H9 (cell line): ENCODE measurements at places on chromosomes 13 and 19.

DNA sequence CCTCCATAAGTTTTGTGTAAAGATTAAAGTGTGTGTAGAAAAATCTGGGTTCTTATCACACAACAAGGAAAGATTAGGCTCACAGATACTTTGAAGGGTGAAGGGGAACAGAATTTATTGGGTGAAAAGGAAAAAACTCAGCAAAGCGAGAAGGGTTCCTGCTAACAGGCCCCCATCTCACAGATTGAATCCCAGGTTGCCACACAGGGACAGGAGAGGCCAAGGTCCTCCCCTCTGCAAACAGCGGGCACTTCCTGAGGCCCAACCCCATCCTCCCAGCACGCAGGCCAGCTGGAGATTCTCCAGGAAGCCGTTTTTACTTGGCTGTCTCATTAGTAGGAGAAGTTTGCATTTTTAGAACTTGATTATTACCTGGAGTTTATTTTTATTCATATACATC lies 15.2 kb upstream of the ERCC5 start:
- peak; percentile 35 for DNase-seq

DNA sequence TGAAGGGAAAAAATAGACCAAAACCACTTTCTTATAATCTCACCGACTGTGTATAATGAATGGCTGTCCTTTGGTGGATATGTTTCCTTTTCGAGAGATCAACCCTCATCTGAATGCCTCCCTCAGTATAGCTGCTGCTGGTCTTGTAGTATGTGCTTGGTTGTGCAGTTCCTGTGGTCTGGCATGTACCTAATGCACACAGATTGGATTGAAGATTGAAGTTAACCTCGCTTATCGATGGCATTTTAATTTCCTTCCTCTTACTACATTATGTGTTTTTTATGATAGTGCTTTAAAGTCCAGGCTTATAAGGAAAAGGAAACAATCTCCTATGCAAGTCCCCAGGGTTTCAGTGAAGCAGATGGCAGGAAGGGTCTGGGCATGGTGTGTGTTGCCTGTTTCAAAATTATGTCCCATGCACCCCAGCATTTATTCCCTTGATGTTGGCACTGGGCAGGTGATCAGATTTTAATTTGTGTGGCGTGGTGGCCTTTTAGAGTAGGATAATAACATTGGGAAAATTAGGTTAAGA lies 334.1 kb downstream of the SHISA2 start:
- DNase-seq = no peak

DNA sequence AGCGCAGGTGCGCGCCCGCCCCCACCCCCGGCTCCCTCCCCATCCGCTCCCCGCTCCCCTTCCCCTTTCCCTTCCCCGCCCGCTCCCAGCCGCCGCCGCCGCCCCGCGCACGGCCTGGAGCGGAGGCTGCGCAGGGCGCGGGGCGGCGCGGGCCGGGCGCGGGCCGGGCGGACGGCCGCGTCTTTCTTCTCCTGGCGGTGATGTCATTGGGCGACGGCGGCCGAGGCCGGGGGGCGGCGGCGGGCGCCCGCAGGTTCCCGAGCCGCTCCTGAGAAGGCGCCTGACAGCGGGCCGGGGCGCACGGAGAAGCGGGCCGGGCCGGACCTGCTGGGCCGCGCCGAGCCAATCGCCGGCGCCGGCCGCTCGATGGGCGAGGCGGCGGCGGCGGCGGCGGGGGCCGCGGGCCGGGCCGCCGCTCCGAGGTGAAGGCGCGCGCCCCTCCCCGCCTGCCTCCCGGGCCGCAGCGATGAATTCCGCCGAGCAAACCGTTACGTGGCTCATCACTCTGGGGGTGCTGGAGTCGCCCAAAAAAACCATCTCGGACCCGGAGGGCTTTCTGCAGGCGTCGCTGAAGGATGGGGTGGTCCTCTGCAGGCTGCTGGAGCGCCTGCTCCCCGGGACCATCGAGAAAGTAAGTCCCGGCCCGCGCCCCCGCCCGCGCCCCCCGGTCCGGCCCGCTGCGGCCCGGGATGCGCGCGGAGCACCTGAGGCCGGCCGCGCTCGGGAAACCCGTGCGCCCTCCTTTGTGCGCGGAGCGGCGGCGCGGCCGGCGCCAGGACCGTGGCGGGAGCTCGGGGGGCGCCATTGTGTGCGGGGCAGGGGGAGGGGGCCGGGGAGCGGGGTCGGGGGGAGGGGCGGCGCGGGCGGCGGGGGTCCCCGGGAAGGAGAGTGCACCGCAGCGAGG lies at the start of gene ARHGEF7:
TSS of gene ARHGEF7 (plus strand) at position 250 of the 904 bp plus-strand sequence. CDS start at position 467, 217 bp downstream.
- DNase-seq = no peak

- no peak for DNase-seq
Observed at GRCh38 chr19:40754611-40755247, 3.7 kb downstream of the SNRPA start.

- DNase-seq = no peak
Observed at GRCh38 chr13:40120781-40121180, 465.3 kb downstream of the COG6 start.

- DNase-seq = no peak
Observed at GRCh38 chr19:38545596-38545995, 72.2 kb downstream of the MAP4K1 start.

DNA sequence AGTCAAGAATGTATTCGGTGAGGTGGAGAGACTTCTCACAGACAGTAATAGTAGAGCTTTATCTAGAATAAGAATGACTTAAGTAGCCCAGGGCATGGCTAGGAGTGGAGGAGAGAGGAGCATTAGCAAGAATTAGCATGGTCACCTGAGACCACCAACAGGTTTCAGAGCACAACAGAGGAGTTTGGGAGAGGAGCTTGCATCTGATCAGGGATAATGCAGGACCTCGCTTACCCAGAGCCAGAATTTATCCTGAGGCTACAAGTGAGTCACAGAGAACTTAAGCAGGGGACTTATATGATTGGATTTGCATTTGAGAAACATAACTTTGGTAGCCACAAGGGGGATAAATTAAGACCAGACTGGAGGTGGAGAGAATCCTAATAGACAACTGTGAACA lies 102.1 kb upstream of the FNDC3A start:
- DNase-seq = peak; percentile 85

DNA sequence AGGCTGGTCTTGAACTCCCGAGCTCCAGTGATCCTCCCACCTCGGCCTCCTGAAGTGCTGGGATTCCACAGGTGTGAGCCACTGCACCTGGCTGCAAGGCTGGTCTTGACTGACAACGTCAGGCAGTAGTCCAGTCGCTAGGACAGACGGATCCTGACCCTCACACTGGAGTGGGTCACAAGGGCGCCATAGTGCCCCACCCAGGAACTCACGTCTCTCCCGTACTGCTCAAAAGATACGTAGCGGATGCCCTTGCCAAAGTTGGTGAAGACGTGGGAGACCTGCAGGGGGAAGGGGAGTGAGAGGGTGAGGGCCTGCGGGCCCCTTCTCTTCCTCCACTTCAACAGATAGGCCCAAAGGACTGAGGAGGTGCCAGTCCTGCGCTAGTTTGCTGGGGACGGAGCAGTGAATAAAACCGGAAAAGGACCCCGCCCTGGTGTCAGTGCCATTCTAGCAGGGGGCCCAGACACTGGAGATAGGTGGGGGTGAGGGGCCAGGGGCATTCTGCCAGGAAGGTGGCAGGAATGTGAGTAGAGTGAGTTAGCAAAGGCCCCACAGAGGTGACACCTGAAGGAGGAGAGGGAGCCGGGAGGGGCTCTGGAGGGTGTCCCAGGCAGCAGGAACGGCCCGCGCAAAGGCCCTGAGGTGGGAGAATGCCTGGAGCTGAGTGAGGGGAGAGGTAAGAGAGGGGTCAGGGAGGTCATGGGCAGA lies 11.9 kb downstream of the MRPS12 start:
- no peak for DNase-seq

GRCh38 chr19:41941410-41942202 lies 13.4 kb upstream of the ERFL start:
- DNase-seq = no peak

GRCh38 chr13:91357613-91358386 lies 10.3 kb downstream of the MIR17HG start:
- no peak for DNase-seq

DNA sequence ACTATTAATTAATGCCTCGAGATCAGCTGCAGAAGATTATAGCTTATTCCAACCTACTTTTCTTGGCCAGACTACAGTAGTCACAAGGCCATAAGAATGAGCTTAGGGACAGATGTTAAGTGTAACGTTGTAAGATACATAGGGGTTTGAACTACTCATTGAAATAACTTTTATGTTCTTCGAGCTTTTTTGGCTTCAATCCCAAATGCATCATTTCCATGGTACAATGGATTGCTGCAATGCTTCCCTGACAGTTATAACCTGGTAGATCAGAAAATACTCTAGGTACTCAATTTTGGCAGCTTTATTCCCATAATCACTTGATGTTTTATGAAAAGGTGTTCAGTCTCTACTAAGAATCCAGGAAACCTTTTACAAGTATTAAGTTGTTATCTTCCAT lies 2216.7 kb upstream of the PCDH20 start:
- no peak for DNase-seq

- DNase-seq = no peak
Observed at GRCh38 chr13:112799394-112799793, 109.6 kb downstream of the ATP11A start.

GRCh38 chr13:48074006-48074405 lies 20.9 kb downstream of the MED4 start:
- DNase-seq = no peak

- no peak for DNase-seq
Observed at GRCh38 chr13:103839460-103839859, 773.2 kb upstream of the SLC10A2 start.

- DNase-seq = no peak
Observed at GRCh38 chr13:21133077-21133476, 43.3 kb downstream of the SKA3 start.

GRCh38 chr19:16661480-16662034 lies 618 bp downstream of the TMEM38A start:
- peak; percentile 52 for DNase-seq

GRCh38 chr19:7736148-7736547 lies 4.2 kb upstream of the CLEC4G start:
- DNase-seq = no peak

DNA sequence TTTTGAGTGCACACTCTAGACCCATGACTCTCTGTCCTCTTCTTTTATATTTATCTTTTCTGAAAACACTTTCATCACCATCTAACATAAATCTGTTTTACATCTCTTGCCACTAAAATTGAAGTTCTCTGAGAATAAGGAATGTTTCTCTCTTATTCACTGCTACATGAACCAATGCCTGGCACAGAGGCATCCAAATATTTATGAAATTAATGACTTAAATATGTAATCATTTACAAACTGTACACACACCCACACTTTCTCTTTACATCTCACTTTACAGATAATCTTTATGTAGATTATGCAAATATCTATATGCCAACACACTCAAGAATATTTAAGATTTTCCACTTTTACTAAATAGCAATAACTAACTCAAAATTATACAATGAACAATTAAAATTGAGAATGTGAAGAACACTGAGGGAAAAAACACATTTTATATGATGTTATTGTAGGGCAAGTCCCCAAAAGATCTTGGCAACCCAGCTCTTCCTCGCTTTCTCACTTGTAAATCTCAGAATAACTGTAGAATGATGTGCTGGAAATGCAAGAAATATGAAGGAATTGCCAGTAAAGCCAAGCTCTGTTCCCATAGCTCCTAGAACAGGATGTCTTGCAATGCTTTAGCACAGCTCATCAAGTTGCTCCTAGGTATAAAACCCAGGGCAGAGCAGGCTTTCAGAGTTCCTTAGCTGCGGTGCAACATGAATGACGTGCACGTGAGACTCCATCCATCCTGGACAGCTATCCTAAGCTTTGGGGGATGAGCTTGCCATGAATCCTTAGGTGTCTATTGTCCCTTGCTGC lies 50.7 kb downstream of the UGGT2 start:
- DNase-seq = no peak

- DNase-seq = no peak
Observed at GRCh38 chr19:19319732-19320360, 463 bp downstream of the SUGP1 start.

DNA sequence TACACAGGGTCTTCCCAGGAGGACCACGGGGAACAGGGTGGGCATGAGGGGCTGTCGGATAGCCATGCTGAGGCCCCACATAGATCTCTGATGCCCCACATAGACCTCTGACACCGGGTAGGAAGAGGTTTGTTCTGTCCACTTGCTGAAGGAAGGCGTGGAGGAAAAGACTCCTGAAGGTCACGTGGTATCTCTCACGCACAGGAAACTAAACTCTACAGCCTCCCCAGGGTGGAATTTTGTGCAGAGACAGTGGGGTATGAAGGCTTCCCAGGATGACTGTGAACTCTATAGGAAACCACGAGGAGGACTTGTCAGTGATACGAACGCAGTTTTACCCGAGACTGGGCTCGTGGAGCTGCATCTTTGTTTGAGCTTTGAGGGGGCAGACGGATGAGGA lies 2.8 kb downstream of the EVI5L start:
- DNase-seq = no peak

DNA sequence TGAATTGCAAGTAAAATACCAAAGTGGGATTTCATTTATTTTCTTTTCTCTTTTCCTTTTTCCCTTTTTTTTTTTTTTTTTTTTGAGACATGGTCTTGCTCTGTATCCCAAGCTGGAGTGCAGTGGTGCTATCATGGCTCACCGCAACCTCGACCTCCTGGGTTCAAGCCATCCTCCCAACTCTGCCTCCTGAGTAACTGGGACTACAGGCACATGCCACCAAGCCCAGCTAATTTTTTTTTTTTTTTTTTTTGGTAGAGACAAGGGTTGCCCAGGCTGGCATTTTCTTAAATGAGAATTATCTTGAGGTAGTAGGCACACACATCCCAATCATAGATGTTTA lies 68.5 kb upstream of the GPR183 start:
- DNase-seq = no peak

GRCh38 chr19:48329167-48329891 lies 4.0 kb downstream of the EMP3 start:
- peak; percentile 61 for DNase-seq

GRCh38 chr13:23984546-23984945 lies 87.2 kb upstream of the C1QTNF9B start:
- DNase-seq = no peak

GRCh38 chr19:8022275-8022674 lies 16.8 kb upstream of the ELAVL1 start:
- DNase-seq = no peak

DNA sequence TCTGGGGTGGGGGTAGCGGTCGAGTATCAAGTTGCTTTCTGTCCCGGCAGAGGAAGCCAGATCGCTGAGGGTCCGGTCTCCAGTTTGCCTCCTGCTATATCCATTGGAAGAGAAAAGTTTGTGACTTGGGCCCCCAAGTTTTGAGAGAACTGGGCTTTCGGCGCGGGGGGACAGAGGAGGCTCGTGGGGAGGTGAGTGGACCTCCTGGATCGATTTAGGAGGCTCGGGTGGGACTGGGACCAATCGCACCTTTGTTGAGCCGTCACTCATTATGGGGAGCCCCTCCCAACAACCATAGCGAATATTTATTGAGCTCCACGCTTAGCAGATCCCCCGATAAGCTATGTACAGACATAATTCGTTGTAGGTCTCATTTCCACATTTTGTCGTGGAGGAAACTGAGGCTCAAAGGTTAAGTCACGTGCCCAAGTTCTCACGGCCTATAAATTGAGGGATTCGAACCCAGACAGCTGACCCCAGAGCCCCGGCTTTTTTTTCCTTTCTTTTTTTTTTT lies 909 bp downstream of the RFXANK start:
- no peak for DNase-seq

GRCh38 chr19:18119717-18120105 lies 22.1 kb downstream of the MAST3 start:
- DNase-seq = no peak

GRCh38 chr19:29577649-29577963 lies 28.5 kb upstream of the POP4 start:
- peak; percentile 14 for DNase-seq

- DNase-seq = peak; percentile 83
Observed at GRCh38 chr19:584240-585001, 5.3 kb upstream of the HCN2 start.

- DNase-seq = no peak
Observed at GRCh38 chr13:40113643-40114304, 458.3 kb downstream of the COG6 start.

- no peak for DNase-seq
Observed at GRCh38 chr13:97276862-97277269, 54.7 kb downstream of the MBNL2 start.
